ENCODE measurements at places on chromosomes 12 and 14.

- no peak for DNase-seq
These were observed 32.5 kb downstream of the NCKAP5L start for GRCh38 chr12:49795654-49796105.

DNA sequence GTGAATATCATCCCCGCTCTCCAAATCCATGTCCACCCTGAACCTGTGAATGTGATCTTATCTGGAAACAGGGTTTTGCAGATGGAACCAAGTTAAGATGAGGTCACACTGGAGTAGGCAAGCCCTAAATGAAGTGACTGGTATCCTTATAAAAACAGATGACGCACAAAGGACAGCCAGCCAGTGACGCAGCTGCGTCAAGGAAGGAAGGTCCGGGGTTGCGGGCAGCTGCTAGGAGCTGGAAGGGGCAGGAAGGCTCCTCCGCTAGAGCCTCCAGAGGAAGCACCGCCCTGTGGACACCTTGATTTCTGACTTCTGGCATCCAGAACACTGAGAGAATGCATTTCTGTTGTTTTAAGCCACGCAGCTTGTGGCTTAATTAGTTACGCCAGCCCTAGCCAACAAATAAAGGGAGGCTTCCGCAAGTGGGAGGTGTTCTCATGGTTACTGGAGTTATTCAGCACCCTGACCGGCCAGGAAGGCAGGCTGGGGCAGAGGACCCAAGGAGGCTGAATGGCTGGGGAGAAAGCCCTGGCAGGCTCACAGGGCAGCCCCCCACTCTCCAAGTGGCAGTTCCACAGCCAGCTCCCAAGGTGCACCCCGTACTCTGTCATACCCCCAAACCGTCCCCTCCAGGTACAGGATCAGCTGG is 127.6 kb upstream of the NCOR2 start:
- DNase-seq, result no peak

DNA sequence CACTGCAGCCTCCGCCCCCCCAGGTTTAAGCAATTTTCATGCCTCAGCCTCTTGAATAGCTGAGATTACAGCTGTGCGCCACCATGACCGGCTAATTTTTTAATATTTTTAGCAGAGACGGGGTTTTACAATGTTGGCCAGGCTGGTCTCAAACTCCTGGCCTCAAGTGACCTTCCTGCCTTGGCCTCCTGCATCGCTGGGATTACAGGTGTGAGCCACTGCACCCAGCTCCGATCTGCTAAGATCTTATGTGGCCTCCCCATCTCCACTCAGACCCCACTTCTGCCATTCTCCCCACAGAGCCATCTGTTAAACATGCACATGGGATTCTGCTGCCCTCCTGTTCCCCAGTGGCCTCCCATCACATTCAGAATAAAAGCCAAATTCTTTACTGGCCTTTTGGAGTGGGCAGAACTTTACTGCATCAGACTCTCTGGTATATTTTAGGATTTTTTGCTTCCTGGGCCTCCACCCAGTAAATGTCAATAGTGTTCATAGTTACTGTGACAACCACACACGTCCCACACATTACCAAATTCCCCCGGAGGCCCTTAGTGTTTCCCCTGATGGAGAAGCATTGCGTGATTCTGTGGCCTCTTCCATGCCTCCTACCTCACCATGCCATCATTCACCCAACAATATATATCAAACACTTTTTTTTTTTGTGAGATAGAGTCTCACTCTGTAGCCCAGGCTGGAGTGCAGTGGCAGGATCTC is 96.3 kb downstream of the PTPN11 start:
- DNase-seq, result peak; percentile 13

GRCh38 chr14:25396128-25396527 is 346.2 kb upstream of the STXBP6 start:
- no peak for DNase-seq

DNA sequence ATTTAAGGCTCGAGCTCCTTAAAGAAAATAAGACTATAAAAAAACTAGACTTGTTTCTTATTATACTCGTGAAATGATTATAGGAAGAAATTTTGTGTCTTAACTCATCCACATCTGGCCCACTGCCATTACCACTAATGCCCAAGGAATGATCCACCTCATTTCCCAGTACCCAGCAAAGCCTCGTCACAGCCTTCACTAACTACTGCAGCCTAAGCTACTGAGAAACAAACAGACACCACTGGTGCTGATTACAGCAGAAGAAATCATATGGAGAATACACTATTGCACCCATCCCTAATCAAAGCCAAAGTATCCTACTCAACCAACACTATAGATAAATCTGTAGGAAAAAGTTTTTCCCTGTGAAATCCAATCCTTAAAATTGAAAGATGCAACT is 205.3 kb upstream of the NAV3 start:
- DNase-seq, result no peak

Data from activated CD4-positive, alpha-beta T cell treated with anti-CD3 and anti-CD28 coated beads for 36 hours (primary cell).